ENCODE measurements at places on chromosomes 1 and 21. TPM values are rescaled to one million over a fixed set of nuclear protein-coding genes. Genes with fewer than 3 reads are reported as not detected.

GRCh38 chr1:243489158-243489527 lies 233.3 kb downstream of the SDCCAG8 start:
- no peak overlapping the region for H3K4me3 ChIP-seq
- H3K36me3 ChIP-seq, result peaks cover 14% of the 10 kb centered on the region
- H3K27me3 ChIP-seq, result no peaks in the 10 kb centered on the region
- H3K27ac ChIP-seq, result no peak overlapping the region
- no peak for DNase-seq

GRCh38 chr1:11151114-11151513 lies 38.0 kb upstream of the ANGPTL7 start:
- peaks cover 24% of the 10 kb centered on the region for H3K4me1 ChIP-seq
- no peak for DNase-seq
- peak overlapping the region; percentile 42 for H3K27ac ChIP-seq
- no peak overlapping the region for H3K4me3 ChIP-seq
- peaks cover 54% of the 10 kb centered on the region for H3K36me3 ChIP-seq
- no peaks in the 10 kb centered on the region for H3K27me3 ChIP-seq

GRCh38 chr1:18549906-18550305 lies 69.2 kb downstream of the KLHDC7A start:
- no peak for DNase-seq
- H3K27ac ChIP-seq, result no peak overlapping the region
- H3K27me3 ChIP-seq, result peaks cover 27% of the 10 kb centered on the region

GRCh38 chr1:109762821-109763645 lies 690 bp downstream of the EPS8L3 start:
- peak; percentile 45 for DNase-seq
- H3K36me3 ChIP-seq, result no peaks in the 10 kb centered on the region
- no peak overlapping the region for H3K27ac ChIP-seq
- H3K4me1 ChIP-seq, result peaks cover 8% of the 10 kb centered on the region
- no peak overlapping the region for H3K4me3 ChIP-seq
- H3K27me3 ChIP-seq, result no peaks in the 10 kb centered on the region

- H3K4me3 ChIP-seq, result no peak overlapping the region
- peaks cover 13% of the 10 kb centered on the region for H3K27me3 ChIP-seq
- no peaks in the 10 kb centered on the region for H3K36me3 ChIP-seq
- no peak for DNase-seq
- no peak overlapping the region for H3K27ac ChIP-seq
These were observed 144.1 kb downstream of the TNR start for GRCh38 chr1:175599212-175599705.

DNA sequence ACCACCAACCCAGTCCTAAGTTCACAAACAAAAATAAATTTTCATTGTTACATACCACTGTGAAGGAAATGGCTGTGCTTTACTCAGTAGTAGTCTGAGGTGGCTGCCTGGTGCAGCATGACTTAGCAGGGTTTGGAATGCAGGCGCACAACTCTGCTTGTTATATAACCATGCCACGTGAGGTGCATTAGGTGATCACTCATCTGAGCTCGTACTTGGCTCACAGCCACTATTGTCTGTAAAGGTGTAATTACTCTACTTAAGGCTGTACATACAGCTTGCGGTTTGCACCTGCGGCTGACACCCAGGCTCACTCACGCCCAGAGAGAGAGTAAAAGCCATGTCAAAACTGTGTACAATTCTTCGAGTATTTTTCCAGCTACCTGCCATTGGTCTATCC lies 599.4 kb downstream of the LTN1 start:
- H3K4me1 ChIP-seq, result no peaks in the 10 kb centered on the region
- H3K27ac ChIP-seq, result no peak overlapping the region
- H3K4me3 ChIP-seq, result no peak overlapping the region
- DNase-seq, result no peak
- no peaks in the 10 kb centered on the region for H3K27me3 ChIP-seq

DNA sequence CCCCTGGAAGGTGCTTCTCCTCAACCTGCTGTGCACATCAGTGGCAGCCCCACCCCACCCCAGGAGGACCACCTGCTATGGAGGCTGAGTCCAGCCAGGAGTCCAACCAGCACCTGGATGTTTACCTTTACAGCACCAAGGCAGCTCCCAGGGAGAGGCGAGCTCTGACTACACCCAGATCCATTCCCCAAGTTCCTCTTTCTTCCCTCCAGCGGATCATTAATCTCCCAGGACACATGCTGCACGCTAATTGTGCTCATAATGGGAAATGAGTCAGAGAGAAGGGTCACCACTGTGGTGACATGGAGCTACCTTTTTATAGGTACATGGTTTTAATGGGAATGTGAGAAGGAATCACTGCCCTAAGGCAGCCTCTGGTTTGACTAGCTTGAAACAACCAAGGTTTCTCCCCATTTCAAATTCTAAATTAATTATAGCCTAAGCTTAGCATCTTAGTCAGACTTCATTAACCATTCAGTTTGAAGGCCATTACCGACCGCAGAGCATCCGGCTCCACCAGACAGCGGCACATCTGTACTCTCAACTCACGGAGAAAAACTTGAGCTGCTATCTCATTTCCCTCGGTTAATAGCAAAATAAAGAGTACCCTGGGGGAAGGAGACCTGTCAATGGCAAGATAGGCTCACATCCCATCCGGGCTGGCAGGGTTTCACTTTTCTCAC lies 173.1 kb upstream of the GALNT2 start:
- H3K27me3 ChIP-seq, result no peaks in the 10 kb centered on the region
- no peaks in the 10 kb centered on the region for H3K36me3 ChIP-seq
- H3K27ac ChIP-seq, result no peak overlapping the region
- no peak for DNase-seq

The NASP gene
- 49.8 TPM for total RNA-seq

The GPR61 gene
- not detected for total RNA-seq

The TMPRSS3 gene
- total RNA-seq, result 4.1 TPM
